ENCODE measurements at places on chromosomes 13 and 19.

DNA sequence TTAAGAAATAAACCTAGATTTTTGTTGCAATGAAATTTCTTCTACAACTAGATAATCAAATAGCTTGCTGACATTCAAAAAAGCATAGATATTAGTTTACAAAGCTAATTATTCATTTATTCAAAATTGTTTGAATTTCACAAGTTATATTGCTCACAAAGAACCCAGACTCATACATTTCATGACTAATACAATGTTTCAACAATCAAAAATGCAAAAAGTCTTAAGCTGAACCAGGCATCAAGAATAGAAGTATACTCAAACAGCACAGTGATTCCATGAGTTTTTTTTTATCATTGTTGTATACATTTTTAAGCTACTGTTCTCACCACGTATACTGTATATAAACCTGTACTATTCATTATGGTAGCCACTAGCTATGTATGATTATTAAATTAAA lies 51.0 kb downstream of the DIAPH3 start:
- DNase-seq: no peak

- DNase-seq: no peak
Observed at GRCh38 chr13:88000787-88001186, 329.6 kb downstream of the SLITRK5 start.

DNA sequence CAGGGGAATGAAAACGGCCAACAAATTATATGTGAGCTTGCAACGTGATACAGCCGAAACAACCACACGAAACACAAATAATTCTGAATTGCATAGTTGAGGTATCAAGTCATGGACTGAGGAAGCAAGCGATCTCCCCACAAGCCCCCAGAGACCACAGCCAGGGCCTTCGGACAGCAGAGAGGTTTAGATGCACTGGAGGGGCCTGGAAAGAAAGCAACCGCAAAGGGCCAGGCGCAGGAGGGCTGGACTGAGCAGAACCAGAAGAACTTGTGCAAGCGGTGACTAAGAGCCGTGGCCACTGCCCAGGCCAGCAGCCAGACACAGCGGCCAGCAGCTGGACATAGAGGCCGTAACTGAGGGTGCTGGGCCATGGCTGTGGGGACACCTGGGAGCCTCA lies 131.4 kb downstream of the TNFRSF19 start:
- peak; percentile 81 for DNase-seq

- DNase-seq: peak; percentile 17
Observed at GRCh38 chr19:33514885-33515551, 6.6 kb downstream of the PEPD start.

- DNase-seq: no peak
Observed at GRCh38 chr19:7852851-7853769, 21.1 kb downstream of the PRR36 start.

DNA sequence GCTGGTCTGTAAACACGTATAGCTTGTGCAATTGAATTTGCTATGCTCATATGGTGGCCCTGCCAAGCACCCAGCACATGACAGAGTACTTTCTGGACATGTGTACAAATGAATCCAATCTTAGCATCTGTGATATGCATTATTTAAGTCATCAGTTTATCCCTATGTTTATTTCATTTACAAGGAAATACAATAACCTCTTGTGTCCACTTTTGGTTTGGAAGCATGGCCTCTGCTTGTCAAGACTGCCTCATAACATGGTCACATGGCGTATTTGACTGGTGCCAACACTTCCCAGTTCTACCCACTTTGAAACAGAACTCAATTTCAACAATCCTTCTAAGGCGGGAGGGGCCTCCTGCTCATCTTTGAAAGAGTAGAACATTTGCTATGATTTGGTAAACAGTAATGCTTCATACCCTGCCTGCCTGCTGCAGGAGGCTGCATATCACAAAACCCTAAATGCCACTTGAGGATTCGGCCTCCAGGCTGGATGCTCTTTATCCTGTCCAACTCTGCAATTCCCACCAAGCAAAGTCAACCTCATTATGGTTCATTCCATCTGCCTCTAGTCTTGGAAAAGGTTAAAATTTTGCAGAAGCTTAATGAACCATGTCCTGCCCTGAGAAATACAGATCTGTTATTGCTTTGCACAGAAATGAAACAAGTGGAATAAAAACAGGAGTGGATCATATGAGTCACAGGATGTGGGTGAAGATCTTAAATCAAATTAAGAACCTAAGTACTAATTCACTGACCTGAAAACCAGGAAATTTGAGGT lies 151.3 kb downstream of the CYSLTR2 start:
- DNase-seq: no peak

- no peak for DNase-seq
Observed at GRCh38 chr13:76723551-76724232, 162.5 kb downstream of the KCTD12 start.

DNA sequence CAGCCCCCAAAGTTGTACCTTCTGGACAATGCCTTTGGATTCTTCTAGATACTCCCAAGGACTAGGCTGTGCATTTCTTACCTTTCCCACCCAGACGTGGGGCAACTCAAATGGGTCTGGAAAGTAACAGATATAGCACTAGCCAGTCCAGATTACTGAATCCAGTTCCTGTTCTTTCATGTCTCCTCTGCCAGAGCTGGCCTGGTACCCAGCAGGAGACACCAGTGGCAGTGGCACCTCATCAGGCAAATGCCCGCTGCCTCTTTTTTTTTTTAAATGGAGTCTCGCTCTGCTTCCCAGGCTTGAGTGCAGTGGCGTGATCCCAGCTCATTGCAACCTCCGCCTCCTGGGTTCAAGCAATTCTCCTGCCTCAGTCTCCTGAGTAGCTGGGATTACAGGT lies 43.2 kb downstream of the N4BP2L2 start:
- no peak for DNase-seq

GRCh38 chr19:52522551-52522950 lies 4.9 kb upstream of the ZNF808 start:
- no peak for DNase-seq

GRCh38 chr13:45748941-45749759 lies 47.0 kb downstream of the CBY2 start:
- no peak for DNase-seq

- DNase-seq: no peak
Observed at GRCh38 chr19:53873773-53874605, 6.3 kb downstream of the MYADM start.

GRCh38 chr13:99565478-99566124 lies 64.3 kb downstream of the TM9SF2 start:
- DNase-seq: no peak

GRCh38 chr19:34474233-34474989 lies 7.1 kb upstream of the WTIP start:
- no peak for DNase-seq

DNA sequence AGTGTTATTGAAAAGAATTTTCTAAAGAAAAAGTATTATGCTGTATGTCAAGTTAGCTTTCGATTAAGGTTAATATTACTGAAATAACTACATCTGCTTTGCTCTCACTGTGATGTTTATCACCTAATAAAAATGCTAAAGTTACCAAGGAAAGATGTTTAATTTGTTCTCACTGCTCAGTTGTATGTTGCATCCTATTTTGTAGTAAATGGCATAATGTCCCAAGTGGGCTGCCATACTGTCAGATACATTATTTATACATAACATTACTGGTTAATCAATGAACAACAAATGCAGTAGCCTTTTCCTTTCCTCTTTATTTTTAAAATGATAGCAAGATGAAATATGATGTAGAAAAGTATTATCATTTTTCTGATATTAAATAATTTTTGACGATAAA lies 226.3 kb upstream of the DACH1 start:
- DNase-seq: no peak

- DNase-seq: peak; percentile 99
Observed at GRCh38 chr19:54136864-54137698, 481 bp upstream of the CNOT3 start.

DNA sequence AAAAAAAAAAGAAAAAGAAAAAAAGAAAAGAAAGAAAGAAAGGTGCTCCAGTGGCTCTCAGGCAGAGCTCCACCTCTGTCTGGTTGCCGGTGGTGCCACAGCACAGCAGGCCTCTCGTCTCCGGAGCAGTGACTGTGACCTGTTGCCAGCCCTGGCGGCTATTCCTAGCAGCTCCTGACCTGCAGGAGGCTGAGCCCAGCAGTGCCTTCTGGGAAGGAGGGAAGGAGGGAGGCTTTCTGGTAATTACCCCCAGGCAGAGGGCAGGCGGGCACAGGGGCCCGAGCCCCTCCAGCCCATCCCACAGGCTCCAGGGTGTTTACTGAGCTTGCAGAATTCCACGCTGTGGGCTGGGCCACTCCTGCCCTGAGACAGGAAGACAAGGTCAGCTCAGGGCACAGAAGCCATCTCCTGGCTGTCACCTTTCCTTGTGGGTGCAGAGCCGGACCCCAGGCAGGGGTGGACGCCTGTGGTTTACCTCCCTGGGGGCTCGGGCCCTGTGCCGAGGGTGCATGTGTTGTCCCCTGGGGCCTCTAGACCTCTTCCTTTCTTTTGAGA lies 77.9 kb downstream of the GNG7 start:
- no peak for DNase-seq

GRCh38 chr13:48595431-48596429 lies 58.0 kb upstream of the CYSLTR2 start:
- DNase-seq: no peak

DNA sequence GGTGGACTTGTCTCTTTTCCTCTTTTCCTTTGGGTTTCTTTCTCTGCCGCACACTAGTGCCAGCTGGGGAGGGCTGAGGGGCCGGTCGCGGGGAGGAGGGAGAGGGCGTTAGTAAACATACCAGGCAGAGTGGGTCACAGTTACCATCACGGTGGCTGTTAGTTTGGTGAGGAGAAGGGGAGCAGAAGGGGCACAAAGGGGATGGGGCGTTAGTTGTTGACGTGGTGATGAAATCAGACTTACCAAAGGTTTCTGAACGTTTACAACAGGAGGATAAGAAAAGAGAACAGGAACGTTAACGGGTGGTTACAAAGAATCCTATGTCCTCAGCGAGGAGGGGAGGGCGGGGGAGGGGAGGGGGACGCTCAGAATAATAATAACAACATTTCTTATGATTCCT lies 77.9 kb downstream of the PTPRS start:
- no peak for DNase-seq

DNA sequence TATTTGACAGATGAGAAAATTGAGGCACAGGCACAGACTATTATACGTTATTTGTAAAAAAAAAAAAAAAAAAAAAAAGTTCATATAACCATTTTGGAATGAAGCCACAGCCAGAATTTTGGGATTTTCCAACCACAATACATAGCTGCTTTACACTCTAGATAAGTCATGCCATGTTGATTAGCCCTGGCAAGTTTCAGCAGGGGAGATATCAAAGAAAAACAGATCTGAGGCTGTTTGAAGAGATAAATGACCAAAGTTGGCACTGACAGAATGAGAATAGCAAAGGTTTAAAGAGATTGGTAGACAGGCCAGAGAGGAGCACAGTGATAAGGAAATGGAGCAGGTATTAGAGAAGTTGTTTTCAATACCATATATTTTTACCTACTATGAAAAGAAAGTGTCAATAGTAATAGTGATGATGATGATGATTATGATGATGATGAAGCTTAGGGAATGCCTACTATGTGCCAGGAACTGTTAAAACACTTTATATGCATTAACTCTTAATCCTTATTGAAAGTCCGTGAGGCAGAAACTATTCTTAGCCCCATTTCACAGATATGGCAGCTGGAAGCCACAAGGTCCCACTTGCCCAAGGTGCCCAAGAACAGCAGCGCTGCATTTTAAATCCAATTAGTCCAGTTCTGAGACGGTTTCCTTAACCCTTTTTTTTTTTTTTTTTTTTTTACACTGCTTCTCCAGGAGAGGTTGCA lies 105.5 kb downstream of the MBNL2 start:
- no peak for DNase-seq

DNA sequence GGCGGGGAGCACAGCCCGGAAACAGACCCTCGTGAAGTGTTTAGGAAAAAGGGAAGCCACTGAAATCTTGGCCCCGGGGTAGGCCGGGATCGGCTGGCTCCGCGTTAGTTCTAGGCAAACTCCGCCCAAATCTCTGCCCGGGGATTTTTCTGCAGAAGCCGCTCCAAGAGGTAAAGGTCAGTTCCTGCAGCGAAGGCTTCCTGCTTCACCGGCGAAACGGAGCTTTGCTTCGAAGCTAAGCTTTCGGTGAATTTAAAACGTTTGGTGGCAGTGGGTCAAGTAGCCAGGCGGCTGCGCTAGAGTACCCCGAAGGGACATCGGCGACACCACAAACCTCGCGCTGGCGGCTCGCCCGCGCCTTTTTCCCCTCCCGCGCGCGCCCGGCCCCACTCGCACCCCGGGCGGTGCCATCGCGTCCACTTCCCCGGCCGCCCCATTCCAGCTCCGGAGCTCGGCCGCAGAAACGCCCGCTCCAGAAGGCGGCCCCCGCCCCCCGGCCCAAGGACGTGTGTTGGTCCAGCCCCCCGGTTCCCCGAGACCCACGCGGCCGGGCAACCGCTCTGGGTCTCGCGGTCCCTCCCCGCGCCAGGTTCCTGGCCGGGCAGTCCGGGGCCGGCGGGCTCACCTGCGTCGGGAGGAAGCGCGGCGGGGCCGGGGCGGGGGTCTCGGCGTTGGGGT lies 441 bp downstream of the GJB2 start:
- no peak for DNase-seq

- no peak for DNase-seq
Observed at GRCh38 chr13:59111751-59112171, 1052.0 kb downstream of the DIAPH3 start.

DNA sequence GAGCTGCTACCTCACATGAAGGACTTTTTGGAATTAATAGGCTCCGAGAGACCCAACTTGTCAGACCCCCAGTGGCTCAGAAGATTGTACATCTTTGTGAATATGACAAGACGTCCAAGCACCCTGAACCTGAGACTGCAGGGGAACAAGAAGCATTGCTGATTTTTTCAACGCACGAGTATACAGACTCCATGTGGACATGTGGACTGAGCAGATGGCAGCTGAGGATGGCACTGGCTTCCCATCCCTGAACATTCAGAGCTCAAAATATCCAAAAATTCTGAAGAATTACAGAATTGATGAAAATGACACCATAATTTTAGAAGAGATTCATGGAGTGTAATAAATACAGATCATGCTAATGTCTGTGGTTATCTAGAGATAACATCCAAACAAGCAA lies 254.1 kb downstream of the MZT1 start:
- no peak for DNase-seq

- no peak for DNase-seq
Observed at GRCh38 chr13:62209529-62209928, 793.9 kb upstream of the PCDH20 start.

DNA sequence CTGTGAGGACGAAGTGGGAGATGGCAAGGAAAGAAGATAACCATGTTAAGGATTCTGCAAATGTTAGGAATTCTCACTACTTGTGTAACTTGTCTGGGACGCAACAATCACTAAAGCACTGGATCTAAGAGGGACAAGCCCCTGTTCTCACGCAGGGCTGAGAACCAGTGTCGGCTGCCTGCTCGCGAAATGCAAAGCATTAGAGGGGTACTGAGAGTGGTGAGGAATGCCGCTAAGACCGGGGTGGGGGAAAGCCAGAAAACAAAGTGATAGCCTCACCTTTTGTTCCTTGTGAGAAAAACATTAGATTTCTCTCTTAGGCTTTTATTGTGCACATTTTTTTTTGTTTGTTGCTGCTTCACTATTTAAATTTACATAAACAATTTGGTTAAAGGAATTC lies 241.9 kb downstream of the ABCC4 start:
- no peak for DNase-seq

GRCh38 chr13:20359335-20359734 lies 127.2 kb upstream of the GJB6 start:
- no peak for DNase-seq
